ENCODE measurements at places on chromosomes 16 and 17. TPM values are rescaled to one million over a fixed set of nuclear protein-coding genes. Genes with fewer than 3 reads are reported as not detected.

LDAF1 gene
- 131 TPM for total RNA-seq

ABCA9 gene
- 13.8 TPM for total RNA-seq

TNFRSF13B gene
- not detected for total RNA-seq

LGALS9B gene
- total RNA-seq: not detected

ATP1B2 gene
- total RNA-seq: 11.6 TPM

FBXW10 gene
- total RNA-seq: 8.9 TPM

OR1F1 gene
- total RNA-seq: not detected

MARVELD3 gene
- 1.3 TPM for total RNA-seq

DNA sequence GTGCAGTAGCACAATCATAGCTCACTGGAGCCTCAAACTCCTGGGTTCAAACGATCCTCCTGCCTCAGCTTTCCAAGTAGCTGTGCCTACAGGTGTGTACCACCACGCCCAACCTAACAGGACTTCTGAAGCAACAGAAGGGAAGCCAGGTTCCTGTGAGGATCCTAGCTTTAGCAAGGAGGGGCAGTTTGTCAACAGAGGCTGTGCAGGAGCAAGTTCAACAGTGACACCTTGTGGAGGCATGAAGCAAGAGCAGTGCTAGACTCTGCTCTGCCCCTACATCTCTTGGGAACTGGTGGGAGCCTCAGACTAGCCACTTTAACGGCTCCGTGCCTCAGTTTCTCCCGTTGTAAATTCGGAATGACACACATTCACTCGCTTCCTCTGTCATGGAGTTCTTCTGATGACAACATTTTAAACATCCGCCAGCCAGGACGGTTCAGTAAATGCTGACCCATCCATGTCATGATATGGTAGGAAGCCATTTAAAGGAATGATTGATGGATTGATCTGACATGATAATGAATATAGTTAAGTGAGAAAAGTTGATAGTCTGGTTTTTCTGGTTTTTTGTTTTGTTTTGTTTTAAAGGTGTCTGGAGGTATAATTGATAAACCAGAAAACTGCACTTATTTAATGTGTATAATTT lies 218.7 kb downstream of the MRTFB start:
- no peak overlapping the region for H3K4me3 ChIP-seq
- H3K27ac ChIP-seq: no peak overlapping the region
- no peaks in the 10 kb centered on the region for H3K36me3 ChIP-seq
- no peaks in the 10 kb centered on the region for H3K27me3 ChIP-seq
- peak; percentile 47 for DNase-seq

DNA sequence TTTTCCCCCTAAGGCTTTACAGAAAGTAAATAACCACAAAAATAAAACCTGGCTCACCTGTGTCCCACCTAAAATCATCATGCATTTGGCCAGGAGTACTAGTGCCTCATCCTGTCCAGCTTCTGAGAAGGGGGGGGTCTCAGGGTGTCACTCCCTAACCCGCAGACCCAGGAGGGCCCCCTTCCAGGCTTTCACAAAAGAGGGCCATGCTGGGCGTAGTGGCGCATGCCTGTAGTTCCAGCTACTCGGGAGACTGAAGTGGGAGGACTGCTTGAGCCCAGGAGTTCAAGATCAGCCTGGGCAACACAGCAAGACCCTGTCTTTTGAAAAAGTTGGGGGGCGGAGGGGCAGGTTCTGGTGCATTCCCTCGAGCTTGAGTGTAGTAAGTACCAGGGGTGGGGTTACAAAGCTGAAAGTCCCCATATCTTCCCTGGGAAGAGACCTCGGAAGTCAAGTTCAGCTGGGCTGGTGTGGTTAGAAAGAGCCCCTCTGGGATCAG lies 259.3 kb downstream of the PARN start:
- no peak for DNase-seq
- H3K4me3 ChIP-seq: no peak overlapping the region
- no peaks in the 10 kb centered on the region for H3K4me1 ChIP-seq

- no peak overlapping the region for H3K27ac ChIP-seq
- peaks cover 2% of the 10 kb centered on the region for H3K4me1 ChIP-seq
- no peaks in the 10 kb centered on the region for H3K36me3 ChIP-seq
- no peaks in the 10 kb centered on the region for H3K27me3 ChIP-seq
Observed at GRCh38 chr17:46025510-46026165, 26.6 kb downstream of the STH start.

DNA sequence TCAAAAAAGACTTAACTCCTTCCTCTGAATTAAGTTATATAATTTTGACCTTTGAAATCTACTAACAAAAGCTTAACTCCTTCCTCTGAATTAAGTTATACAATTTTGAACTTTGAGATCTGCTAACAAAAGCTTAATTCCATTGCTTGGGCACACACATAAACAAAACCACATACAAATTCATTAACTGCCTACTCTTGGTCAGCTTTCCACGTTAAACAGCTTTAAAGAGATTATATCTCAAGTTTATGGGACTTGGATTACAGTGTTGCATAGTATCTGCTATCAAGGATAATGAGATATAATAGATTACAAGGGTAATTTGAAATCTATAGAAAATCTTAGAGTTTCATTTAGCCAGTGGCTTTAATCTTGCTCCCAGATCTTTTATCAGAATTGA lies 23.5 kb downstream of the COX10 start:
- no peak overlapping the region for H3K27ac ChIP-seq
- H3K27me3 ChIP-seq: no peaks in the 10 kb centered on the region
- no peaks in the 10 kb centered on the region for H3K4me1 ChIP-seq
- H3K4me3 ChIP-seq: no peak overlapping the region

GRCh38 chr17:64176556-64176955 lies 46.6 kb upstream of the ERN1 start:
- DNase-seq: no peak
- no peak overlapping the region for H3K27ac ChIP-seq
- no peaks in the 10 kb centered on the region for H3K27me3 ChIP-seq
- H3K4me1 ChIP-seq: peaks cover 22% of the 10 kb centered on the region
- H3K36me3 ChIP-seq: no peaks in the 10 kb centered on the region

DNA sequence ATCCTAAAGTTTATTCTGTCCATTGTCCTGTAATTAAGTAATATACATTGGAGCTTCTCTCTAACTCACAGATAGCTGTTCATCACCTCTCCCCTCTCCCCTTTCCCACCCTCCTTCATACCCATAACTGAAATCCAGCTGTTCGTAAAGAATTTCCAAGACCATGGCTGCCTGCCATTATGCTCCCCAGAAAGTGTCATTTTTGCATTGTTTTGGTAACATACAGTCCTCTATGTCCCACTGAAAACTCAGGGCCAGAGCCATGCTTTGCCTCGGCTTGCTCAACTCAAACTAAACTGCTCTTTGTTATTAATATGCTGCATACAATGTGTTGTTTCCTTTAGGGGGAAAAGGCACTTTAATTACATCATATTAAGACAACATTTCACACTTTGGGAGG lies 132.0 kb downstream of the MRTFB start:
- H3K4me1 ChIP-seq: peaks cover 15% of the 10 kb centered on the region
- no peaks in the 10 kb centered on the region for H3K36me3 ChIP-seq
- peak overlapping the region; percentile 1 for H3K27ac ChIP-seq
- no peak overlapping the region for H3K4me3 ChIP-seq
- DNase-seq: no peak

GRCh38 chr16:57416084-57416483 lies 11.5 kb downstream of the CCL17 start:
- no peak overlapping the region for H3K4me3 ChIP-seq
- DNase-seq: no peak
- H3K27me3 ChIP-seq: no peaks in the 10 kb centered on the region

DNA sequence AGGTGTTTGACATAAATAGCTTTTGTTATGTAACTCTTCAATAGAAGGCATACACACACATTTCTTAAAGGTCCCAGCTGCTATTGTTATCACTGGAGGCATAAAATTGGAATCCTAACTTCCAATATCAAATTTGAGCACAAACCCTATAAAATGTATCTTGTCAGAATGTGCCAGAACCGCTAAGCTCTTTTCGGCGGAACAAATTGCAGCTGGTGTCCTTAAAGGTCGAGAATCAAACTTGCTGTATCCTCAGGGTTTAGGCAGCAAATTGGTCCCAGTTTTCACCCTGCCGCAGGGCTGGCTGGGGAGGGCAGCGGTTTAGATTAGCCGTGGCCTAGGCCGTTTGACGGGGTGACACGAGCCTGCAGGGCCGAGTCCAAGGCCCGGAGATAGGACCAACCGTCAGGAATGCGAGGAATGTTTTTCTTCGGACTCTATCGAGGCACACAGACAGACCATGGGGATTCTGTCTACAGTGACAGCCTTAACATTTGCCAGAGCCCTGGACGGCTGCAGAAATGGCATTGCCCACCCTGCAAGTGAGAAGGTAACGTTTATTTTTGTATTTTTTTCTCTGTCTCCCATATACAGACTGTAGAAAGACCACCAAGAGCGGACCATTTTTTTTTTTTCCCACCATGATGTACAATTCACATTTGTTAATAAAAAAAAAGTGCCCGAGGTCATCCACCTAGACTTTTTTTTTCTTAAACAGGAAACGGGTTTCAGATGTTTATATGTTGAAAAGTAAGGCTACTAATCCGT lies 297.1 kb downstream of the IRF8 start:
- H3K27ac ChIP-seq: no peak overlapping the region
- H3K4me1 ChIP-seq: no peaks in the 10 kb centered on the region
- H3K36me3 ChIP-seq: no peaks in the 10 kb centered on the region
- H3K27me3 ChIP-seq: no peaks in the 10 kb centered on the region
- no peak for DNase-seq

DNA sequence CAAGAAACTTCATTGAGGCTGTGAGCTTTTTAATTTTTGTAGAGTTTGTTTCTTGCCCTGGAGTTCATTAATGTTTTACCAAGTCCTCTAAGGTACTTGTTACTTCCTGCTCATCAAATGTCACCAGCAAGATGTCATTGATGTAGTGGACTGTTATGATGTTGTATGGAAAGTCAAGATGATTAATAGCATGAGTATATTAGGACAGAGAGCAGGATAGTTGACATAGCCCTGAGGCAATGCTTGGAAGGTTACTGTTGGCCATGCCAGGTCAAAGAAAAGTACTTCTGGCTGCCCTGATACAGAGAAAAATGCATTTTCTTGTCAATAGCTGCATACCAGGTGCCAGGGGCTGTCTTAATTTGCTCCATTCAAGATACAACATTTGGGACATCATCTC lies 6.7 kb downstream of the KRTAP1-5 start:
- no peak overlapping the region for H3K27ac ChIP-seq
- DNase-seq: no peak
- H3K36me3 ChIP-seq: no peaks in the 10 kb centered on the region
- H3K4me1 ChIP-seq: no peaks in the 10 kb centered on the region
- no peaks in the 10 kb centered on the region for H3K27me3 ChIP-seq

DNA sequence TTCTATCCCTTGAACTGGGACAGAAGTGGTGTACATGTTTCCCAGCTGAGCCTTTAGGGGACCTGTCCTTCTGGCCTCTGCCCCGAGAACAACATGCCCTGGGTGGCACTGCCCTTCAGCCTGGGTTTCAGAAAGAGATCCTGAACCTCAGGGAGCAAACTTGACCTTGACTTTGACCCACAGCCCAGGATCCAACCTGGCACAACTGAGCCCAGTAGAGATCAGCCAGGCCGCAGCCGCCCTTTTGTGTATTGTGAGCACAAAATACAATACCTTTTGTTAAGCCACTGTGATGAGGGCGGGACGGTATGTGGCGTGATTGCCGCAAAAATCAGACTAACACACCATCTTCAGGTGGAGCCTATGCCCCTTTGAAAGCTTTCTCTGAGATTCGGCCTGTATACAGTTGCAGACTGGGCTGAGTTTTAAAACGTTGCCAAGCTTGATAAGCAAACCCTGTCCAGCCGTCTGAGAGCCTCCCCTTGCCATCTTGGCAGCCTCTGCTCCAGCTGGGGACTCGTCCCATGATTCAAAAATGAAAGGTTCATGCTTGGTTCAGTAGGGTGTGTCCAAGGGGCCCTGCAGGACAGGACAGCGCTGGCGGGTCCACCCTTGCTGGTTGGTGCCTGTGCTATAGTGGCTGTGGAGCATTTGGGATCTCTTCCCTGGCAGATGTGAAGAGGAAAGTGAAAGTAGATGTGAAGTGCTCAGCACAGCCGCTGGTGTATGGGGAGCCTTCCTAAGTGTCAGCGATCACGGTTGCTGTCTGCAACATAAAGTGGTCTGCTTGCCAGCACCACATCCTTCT lies 40.3 kb downstream of the FOXL1 start:
- no peak overlapping the region for H3K27ac ChIP-seq
- H3K4me3 ChIP-seq: peak overlapping the region; percentile 46
- DNase-seq: no peak
- no peaks in the 10 kb centered on the region for H3K27me3 ChIP-seq
- no peaks in the 10 kb centered on the region for H3K36me3 ChIP-seq

GRCh38 chr16:381012-381788 lies 578 bp downstream of the PGAP6 start:
- peak overlapping the region; percentile 68 for H3K27ac ChIP-seq
- peaks cover 35% of the 10 kb centered on the region for H3K4me1 ChIP-seq
- peak overlapping the region; percentile 83 for H3K4me3 ChIP-seq
- no peaks in the 10 kb centered on the region for H3K27me3 ChIP-seq

GRCh38 chr17:27635275-27635823 lies 4.4 kb downstream of the LGALS9 start:
- peak; percentile 35 for DNase-seq
- H3K27me3 ChIP-seq: no peaks in the 10 kb centered on the region
- no peaks in the 10 kb centered on the region for H3K36me3 ChIP-seq
- no peak overlapping the region for H3K27ac ChIP-seq
- H3K4me1 ChIP-seq: peaks cover 19% of the 10 kb centered on the region
- no peak overlapping the region for H3K4me3 ChIP-seq

DNA sequence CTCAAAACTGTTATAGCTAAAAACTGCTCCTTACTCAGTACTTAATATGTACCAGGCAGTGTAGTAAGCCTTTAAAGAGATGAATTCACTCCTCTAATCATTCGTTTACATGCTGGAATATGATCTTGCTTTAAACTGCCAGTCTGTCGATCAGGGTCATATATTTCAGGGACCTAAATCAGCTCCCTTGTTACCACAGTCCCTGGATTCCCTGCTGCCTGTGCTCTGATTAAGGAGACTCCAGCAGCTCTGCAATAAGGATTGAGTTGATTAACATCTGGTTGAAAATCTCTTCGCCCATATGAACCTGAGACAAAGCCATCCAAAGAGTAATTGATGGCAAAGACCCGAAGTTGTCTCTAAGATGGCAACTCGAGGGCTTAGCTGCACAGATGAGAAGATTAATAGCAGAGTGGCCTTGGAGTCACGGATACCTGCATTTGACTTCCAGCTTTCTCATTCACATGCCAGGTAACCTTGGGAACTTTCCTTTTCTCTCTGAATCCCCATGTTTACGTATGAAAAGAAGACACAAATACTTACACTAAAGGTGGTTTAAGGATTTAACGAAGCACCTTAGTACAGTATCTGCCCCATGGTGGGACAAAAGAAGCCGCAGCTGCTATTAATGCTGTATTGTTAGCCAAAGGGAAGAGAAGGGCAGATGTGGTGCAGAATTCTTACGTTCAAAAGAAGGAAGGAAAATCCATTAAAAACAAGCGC lies 68.2 kb downstream of the VAT1L start:
- no peaks in the 10 kb centered on the region for H3K36me3 ChIP-seq
- H3K27ac ChIP-seq: no peak overlapping the region
- H3K27me3 ChIP-seq: no peaks in the 10 kb centered on the region
- DNase-seq: no peak
- no peaks in the 10 kb centered on the region for H3K4me1 ChIP-seq

GRCh38 chr16:83847371-83848225 lies 39.8 kb downstream of the HSBP1 start:
- no peaks in the 10 kb centered on the region for H3K36me3 ChIP-seq
- no peaks in the 10 kb centered on the region for H3K4me1 ChIP-seq
- H3K4me3 ChIP-seq: no peak overlapping the region
- no peak for DNase-seq
- H3K27me3 ChIP-seq: no peaks in the 10 kb centered on the region
